NCI-H1048 (cell line): ENCODE measurements at places on chromosomes 2 and 18.

DNA sequence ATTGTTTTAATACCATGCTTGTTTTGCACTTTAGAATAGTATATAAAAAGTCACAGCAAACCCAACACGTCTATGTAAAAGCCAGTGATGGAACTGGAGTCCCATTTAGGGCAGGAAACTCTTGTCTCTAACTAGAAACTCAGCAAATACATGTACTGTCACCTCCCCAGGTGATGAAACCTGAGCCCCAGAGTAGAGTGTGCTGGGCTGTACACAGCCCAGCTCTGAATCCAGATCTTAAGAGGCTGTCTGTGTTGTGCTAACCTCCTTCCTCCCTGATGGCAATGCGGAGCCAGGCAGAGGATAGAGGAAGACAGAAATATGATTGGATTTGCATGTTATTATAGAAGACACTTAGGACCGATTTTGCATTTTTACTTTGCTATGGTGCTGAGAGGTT lies 317.5 kb upstream of the TRIB2 start:
- no peak for DNase-seq

DNA sequence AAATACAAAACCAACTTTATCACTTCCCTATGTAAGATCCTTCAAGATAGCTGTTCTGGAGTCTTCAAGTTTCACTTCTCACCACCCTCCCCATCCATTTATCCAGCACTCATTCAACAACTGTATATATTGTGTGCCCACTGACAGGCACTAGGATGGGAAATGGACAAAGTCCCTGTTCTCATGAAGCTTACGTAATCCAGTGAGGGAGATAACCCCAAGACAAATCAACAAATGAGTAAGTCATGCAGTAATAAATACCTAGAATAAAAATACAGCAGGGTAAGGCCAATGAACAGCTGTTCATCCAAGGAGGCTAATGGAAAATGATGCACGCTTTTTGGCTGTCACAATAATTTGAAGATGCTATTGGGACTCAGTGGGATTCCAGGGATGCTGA lies 133.8 kb downstream of the MEMO1 start:
- DNase-seq = no peak

DNA sequence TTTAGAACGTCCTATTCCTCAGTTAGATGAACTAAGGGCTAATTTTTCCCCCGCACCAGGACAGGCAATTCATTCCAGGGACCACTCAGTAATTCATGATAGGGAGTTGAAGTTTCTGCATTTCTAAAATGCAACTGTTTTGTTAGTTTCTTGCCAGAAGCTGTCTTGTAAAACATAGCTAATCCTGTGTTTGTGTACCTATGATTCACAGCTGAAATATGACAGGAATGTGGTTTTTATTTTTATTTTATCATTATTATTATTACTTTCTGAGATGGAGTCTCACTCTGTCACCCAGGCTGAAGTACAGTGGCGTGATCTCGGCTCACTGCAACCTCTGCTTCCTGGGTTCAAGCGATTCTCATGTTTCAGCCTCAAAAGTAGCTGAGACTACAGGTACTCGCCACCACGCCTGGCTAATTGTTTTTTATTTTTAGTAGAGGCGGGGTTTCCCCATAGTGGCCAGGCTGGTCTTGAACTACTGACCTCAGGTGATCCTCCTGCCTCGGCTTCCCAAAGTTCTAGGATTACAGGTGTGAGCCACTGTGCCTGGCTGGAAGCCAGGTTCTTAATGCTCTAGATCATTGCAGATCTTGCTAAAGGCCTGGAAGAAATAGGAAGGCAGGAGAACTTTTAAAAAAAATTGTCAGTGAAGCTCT lies 154.8 kb upstream of the FHL2 start:
- no peak for DNase-seq

DNA sequence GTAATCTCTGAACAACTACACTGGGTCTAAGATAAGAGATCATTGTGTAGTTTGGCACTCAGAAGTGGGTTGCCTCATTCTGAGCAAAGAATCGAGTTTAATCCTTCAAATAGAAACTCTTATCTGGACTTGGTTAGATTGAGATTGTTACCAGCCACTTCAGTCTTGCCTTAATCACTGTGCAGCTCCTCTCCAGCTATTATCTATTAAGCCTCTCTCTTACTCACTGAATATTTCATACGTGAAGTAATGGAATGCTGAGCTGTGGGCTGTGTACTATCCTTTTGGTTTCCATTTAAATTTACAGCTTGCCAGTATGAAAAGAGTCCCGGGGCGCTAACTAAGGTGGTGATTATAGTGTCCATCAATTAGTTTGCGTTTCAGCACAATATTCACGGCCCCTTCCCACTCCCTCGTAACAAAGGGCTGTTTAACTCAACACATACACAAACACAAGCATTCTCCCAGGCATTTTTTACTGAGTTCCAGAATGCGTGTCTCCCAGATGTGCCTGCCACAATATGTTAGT lies 65.7 kb upstream of the NCKAP5 start:
- DNase-seq = no peak

- DNase-seq = no peak
These were observed 10.4 kb upstream of the UBE2F start for GRCh38 chr2:237956402-237956736.

DNA sequence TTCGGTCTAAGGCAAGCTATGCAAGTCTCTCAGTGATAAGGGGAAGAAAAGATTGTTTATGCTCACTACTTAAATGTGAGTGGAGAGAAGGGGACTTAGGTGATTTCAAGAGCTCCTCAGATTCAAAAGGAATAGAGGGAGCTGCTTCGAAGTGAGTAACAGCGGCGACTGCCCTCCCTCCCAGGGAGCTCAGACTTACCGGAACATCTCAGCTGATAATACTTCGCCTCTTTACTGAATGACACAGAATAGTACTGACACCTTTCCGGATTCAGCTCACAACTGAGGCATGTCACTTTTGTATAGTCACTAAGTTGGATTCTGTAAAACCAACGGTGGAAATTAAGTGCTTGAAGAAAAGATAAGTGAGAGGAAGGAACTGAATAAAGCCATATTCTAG lies 55.5 kb downstream of the DPP4 start:
- DNase-seq = no peak

- DNase-seq = no peak
These were observed 1.3 kb upstream of the TBC1D8 start for GRCh38 chr2:101152272-101153076.

DNA sequence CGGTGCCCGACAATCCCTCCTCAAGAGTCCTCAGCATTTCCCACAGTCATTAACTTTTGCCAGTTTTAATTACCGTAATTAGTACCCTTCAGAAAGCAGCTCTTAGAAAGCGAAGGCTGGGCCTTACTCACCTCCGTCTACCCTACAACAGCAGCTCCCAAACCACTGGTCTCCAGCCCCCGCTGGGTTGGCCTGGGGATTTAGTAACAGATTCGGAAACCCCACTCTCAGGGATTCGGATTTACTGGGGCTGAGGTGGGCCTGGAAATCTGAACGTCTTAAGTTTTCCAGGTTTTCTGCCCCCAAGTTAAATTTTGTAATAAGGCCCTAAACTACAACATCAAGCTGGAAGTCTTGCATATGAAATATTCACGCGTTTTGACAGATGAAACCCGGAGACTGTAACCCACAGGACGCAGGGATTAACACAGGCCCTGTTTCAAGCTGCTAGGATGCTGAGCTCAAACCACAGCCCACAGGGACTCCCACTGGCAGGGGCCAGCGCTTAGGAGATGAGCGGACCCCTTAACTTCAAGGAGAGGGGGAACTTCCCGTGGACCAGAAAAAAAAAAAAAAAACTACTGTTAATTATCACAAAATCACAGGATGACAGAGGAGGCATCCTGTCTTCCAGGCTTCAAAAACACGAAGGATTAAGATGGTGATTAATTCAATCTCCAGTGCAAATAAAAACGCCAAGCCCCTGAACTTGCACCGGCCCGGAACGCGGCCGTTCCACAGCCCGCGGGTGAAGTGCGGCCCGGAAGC lies 985 bp downstream of the ILKAP start:
- DNase-seq = no peak

DNA sequence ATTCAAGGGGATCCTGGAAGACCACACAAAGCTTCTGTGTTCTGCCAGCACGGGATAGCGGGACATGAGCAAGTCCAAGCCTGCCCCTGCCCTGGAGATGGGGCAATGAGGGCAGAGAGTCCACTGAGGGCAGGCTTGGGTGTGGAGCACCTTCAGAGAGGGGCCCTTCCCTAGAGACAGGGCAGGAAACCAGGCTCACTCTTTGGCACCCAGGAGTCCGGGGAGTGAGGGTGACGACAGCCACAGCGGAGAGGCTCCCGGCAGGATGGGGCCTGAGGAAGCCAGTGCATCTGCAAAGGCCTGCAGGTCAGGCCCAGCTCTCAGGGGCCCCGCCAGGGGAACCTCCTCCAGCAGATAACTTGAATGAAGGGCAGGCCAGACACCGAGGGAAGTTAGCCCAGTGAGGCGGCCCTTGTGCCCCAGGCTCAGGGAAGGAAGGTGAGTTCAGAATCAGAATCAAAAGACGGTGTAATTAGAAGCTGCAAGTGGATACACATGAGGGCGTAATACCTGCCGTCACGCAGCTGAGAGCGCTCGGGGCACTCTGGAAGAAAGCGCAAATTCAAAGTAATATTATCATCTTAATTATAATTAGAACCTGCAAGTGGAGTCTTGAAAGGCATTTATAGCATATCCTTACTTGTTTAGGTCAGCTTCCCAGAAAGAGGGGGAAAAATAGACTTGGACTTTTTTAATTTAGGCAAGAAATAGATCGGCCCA lies 142.6 kb upstream of the LGALSL start:
- no peak for DNase-seq

DNA sequence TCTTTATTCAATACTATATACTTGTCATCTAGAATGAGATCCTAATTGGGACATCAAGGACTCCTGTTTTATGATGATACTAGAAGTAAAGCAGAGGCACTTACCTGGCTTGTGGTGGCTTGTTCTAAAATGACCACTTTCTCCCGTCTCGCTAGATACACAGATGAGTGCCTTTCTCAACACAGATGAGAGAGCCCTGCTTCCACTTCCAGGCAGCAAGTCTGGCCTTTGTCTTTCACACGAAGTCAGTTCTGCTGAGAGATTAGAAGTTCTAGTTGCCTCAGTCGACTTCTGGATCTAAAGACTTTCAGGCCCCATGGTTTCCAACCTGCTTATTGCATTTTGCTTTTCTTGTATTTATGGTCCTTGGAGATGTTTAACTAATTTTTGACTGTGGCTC lies 70.3 kb downstream of the PPP1R1C start:
- DNase-seq = no peak

DNA sequence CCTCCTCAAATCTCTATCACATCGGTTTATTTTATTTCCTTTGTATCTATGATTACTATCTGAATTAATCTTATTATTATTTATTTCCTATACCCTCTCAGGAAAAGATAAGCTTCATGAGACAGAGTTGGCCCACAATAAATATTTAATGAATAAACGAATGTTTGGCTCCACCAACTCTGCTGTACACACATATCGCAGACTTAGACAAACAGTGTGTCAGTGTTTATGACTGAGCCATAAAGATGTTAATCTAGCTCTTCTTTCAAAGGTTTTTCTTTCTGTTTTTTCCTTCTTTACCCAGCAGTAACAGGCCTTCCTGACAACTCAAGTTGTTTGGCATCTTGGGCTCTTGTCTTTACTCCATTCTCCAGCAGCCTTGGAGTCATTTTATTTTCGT lies 329.5 kb downstream of the CDH2 start:
- no peak for DNase-seq

DNA sequence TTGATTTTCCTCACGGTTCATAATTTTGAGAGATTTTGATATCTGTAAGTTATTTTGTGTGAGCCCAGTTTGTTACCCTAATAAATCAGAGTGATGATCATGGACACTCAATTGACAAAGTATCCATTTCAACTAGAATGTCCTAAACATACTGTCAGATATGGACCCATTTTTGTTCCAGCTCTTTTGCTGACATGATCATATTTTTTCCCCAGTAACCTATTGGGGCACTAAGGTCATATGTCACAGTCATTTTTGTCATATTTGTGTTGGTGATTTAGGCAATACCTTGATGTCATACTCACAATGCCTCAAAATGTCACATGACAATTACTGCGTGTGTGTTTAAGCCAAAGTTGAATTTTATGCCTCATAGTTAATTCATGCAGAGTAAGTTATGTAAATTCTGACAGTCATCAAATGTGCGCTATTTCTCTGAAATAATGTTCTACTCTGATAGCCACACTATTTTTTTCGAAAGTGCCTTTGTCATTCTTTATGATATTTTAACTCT lies 218.7 kb downstream of the ARHGAP15 start:
- DNase-seq = no peak

- DNase-seq = no peak
These were observed 69.2 kb upstream of the VWC2L start for GRCh38 chr2:214341646-214342045.

GRCh38 chr18:47283476-47283875 lies 32.0 kb upstream of the SKOR2 start:
- no peak for DNase-seq

GRCh38 chr2:158993721-158994587 lies 25.5 kb downstream of the TANC1 start:
- DNase-seq = no peak

GRCh38 chr18:44568986-44569385 lies 111.7 kb upstream of the SETBP1 start:
- DNase-seq = no peak

DNA sequence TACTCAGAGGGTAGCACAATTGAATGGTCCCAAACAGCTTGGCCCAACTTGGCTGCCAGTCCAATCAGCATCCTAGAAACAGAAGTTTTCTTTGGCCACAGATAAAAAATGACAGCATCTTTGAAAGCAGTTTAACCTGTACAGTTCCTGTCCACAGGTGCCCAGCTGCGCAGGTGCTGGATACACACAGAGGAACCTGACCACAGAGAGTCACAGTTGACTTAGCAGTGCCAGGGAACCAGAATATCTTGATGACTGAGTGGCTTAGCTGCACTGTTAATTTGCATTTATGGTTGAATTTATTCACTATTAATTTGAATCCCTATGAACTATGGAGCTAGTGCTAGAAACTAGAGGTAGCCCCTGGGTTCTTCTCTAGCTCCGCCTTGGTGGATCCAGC lies 93.7 kb downstream of the TPGS2 start:
- DNase-seq = no peak

DNA sequence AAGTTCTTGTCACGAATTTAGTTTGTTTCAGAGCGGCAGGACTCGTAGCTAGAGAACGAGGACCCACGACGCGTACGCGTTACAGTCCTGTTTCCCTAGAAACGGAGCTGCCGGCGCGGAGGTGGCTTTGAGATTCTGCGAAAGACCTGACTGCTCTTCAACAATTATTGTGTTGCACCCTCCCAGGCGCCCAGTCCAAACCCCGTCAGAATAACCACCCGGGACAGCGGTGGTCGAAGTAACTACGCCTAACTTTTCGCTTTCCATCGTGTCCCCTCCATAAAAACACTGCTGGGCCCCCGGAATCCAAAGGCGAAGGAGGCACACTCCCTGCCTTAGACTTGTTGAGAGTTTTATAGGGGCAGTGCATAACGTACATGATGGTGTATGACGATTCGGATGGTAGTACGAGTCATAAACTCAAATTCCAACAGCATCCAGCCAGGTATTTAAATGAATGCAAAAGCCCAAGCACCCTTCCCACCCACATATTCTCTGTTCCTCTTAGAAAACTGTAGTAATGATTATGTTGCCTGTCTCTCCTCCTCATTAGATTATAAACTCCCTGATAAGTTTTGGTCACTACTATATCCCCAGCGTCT lies 651 bp upstream of the STAM2 start:
- DNase-seq = no peak
